Stimulated activated CD8-positive, alpha-beta memory T cell treated with anti-CD3 and anti-CD28 coated beads, Interleukin-4, amount 100 ng/mL, for 24 hours (primary cell): ENCODE measurements at places on chromosomes 1 and 21.

DNA sequence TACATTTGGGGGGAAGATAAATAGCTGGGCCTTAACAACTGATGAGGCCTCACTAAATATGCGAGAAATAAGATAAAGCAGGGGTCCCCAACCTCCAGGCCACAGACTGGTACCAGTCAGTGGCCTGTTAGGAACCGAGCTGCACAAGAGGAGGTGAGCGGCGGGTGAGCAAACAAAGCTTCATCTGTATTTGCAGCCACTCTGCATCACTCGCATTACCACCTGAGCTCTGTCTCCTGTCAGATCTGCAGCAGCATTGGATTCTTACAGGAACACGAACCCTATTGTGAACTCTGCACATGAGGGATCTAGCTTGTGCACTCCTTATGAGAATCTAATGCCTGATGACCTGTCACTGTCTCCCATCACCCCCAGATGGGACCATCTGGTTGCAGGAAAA, 5.2 kb upstream of the PAXBP1 start:
- DNase-seq = no peak

DNA sequence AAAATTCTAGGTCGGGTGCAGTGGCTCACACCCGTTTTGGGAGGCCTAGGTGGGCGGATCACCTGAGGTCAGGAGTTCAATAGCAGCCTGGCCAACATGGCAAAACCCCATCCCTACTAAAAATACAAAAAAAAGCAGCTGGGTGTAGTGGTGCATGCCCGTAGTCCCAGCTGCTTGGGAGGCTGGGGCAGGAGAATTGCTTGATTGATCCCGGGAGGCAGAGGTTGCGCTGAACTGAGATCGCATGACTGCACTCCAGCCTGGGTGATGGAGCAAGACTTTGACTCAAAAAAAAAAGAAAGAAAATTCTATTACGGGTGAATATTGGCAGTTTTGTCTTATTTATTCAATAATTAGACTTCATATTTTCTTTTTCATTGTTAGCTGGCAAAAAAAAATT, 62.1 kb downstream of the SNX7 start:
- no peak for DNase-seq

DNA sequence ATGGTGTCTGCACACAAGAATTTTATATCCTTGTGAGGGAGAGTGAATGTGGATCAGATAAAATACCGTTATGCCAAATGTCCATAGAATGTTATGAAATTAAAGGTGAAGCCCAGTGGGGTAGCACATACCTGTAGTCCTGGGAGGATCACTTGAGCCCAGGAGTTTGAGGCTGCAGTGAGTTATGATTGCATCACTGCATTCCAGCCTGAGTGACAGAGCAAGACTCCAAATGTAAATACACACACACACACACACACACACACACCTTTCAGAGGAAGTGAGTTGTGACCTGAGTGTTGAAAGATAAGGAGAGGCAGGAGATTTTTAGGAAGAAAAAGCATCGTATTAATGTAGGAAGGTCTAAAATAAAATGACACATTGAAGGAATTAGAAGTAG, 28.1 kb upstream of the ZYG11A start:
- no peak for DNase-seq

- DNase-seq = no peak
These were observed 28.6 kb upstream of the IFNGR2 start for GRCh38 chr21:33374450-33375096.

DNA sequence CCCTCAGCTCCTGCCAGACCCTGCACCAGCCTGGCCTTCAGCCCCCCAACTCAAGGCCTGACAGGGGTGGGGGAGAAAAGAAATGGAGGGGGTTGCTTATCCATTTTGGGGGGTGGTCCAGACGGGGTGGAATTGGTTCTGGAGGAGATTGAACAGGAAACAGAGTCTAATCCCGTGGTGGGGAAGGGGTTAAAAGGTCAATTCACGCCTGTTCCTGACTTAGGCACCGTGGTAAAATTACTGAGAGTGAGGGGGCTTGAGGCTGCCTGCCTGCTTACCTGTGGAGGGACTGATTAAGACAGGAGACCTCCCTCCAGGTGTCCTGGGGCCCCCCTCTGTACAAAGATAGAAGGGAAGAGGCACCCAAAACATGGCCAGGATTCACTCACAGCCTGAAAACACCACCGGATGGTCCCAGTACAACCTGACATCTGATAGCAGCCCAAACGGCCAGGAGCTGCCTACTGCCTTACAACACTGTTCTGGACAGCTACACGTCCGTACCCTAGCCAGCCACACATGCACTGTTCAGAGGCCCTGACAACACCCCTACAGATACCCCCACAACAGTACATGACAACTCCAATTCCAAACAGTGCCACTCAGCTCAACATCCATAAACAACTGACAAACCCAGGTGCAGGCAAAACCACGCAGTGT, 31.8 kb downstream of the AHDC1 start:
- no peak for DNase-seq

GRCh38 chr1:38623529-38623928, 236.0 kb downstream of the RRAGC start:
- DNase-seq = no peak

DNA sequence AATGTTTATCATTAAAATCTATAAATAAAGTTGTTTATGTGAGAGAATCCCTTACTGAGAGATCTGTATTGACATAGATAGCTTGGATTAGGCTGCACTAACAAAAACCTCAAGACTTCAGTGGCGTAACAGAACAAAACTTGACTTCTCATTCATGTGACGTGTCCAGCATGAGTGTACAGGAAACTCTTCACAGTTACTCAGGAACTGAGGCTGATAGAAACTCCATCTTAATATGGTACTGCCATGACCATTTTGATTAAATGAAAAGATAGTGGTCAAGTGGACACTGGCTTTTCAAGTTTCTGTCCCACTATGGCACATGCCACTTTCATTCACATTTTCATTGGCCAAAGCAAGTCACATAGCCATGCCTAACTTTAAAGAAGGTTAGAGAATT, 3.7 kb downstream of the ST3GAL3 start:
- DNase-seq = no peak

DNA sequence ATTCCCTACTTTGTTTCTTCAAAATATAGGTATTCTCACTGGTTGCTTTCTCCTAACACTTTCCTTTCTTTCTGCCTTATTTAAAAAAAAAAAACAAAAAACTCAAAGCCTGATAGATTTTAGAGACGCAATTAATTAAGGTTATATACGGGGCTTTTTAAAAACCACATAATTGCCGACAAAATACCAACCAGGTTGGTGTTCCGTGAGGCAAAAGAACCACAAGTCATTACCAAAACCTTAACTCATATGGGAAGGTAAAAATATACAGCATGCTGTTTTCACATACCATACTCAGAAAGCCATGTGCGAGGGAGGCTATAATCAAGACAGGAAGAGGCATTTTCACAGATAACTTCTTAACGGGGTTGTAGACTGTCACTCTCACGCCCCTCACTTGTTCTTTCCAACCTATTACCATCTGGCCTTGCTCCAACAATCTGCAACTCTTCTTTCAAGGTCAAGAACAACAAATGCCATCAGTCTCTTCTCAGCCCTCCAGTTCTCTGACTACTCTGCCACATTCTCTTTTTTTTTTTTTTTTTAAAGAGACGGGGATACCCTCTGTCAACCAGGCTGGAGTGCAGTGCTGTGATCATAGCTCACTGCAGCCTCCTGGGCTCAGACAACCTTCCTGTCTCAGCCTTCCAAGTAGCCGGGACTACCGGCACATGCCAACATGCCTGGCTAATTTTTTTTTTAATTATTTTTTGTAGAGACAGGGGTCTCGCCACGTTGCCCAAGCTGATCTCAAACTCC, 102.6 kb downstream of the APP start:
- no peak for DNase-seq

DNA sequence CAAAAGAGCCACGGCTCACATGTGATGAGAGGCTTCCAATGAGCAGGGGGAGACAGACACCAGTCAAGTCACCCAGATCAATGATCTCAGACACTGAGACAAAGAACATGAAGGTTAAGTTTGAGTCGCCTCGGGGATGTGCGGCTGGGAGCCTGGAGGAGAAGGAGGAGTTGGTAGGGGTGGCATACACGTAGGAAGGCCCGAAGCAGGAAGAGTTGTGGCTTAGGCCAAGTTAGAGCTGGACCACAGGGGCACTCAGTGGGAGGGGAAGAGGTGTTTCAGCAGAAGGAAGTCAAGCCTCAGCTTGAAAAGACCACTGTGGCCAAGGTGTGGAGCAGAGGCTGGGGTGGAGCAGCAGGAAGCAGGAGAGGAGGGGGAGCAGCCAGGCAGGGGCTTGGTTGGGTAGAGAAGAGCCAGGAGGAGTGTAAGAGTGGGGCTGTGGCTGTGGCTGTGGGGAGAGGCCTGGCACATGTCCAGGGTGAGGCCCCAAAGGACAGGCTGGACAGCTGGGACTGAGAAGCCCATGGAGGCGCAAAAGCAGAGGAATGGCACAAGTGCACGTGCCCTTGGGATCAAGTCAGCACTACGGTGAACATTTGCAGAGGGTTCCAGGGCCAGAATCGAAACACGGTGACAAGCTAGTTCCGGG, 27.6 kb downstream of the CTNNBIP1 start:
- no peak for DNase-seq

GRCh38 chr1:199292896-199293295, 654.1 kb downstream of the PTPRC start:
- no peak for DNase-seq

DNA sequence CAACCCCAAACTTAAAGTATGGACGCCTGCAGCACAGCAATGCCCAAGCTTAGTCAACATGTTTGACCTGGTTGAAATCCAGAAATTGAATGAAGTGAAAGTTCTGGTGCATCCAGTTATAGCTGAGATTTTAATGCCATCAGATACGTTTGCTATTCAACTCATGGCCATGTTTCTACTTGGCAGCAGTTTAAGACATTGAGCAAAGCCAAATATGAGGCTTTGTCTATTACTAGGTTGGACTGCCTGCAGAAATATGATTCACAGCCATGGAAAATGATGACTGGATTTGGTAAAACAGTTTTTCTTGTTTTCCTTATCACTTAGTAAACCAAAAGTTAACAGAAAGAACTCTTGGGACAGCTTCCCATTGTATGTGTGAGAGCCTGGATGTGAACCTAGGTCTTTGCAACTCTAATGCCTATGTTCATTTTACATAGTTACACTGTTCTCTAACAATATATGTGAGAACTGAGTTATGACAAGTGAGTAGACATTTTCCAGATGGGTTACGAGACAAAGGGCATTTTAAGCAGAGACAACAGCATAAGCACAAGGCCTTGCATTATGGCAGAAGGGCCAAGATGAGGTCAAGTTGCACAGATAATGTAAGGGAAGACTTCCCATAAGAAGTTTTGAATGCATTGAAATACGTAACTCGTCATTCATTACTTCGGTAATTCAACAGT, 32.4 kb upstream of the MYSM1 start:
- DNase-seq = no peak
